ENCODE measurements at places on chromosomes 1 and 21.

DNA sequence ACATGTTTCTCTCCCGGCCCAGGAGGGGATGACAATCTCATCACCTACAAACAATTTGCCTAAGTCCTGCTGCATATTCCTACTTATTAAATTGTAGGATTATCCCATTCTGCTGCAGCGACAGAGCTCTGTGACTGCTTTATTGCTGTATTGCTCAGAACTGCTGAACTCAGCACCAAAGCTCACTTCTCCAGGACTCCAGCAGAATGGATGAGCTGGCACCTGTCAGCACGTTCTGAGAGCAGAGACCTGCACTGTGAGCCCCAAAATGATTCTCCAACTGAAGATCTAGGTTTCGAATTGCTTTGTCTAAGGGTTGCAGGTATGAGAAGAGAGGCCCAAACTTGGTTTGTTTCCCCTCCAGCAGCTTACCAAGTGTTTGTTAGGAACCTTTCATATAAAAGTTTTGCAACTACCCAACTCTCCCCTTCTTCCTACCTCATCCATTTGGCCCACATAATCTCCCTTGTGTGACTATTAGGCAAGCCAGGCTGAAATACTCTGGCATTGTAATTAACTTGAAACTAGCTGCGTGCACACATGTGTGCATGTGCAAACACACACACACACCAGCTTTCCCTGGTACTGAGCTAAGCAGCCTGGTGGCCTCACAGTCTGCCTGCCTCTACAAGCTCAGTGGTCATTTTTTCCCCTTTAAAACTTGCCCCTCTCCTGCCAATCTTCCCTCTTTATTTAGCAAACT is 161.4 kb upstream of the CAMK1G start:
- DNase-seq: no peak

GRCh38 chr1:2310332-2311183 is 80.8 kb downstream of the MORN1 start:
- DNase-seq: no peak

GRCh38 chr1:170791941-170792340 is 128.0 kb downstream of the PRRX1 start:
- no peak for DNase-seq

GRCh38 chr1:230270559-230271281 is 155.4 kb downstream of the PGBD5 start:
- peak; percentile 62 for DNase-seq

DNA sequence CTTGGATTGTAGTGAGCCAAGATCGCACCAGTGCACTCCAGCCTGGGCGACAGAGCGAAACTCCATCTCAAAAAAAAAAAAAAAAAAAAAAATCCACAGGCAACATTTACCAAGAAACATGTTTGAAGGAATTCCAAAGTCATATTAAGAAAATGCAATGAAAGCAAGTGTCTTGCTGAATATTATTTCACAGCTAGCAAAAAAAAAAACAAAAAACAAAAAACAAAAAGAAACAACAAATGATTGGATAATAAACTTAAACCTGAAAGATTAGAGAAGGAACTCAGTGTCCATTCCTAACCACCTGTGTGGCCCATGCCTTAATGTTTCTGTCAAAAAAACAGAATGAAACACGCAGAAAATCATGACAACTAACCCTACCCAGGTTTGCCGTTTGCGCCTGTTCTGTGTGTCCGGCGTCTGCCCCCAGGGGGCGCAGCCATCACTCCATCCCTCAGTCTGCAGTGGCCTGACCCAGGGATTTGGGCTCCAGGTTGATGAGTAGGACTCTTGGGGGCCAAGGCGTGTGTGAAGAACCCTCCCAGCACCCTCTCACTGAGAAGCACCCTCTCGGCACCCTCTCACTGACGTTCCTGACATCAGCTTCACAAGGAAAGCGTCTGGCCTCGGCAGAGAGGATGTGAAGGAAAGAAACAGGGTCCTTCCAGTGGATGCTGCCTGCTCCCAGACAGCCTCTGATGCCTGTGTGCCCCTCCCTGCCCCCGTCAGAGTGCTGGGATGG is 19.2 kb upstream of the PTTG1IP start:
- DNase-seq: peak; percentile 74

DNA sequence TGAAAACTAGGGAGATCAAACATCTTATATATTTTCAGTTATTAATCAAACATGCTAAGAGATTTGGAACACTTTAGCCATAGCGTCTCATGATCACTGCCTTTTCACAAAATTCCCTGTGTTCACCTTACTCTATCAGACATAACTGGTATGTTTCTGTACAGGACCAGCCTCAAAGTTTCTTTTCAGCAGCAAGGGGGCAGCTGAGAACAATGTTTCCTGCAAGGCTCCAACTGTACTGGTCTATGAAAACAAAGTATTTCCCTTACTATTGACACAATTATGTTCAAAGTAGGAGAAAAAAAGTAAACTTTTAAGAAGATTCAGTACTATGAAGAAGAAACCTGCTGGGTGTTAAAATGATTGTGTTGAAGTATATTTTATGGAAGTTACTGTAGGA is 98.5 kb downstream of the ATF6 start:
- no peak for DNase-seq

DNA sequence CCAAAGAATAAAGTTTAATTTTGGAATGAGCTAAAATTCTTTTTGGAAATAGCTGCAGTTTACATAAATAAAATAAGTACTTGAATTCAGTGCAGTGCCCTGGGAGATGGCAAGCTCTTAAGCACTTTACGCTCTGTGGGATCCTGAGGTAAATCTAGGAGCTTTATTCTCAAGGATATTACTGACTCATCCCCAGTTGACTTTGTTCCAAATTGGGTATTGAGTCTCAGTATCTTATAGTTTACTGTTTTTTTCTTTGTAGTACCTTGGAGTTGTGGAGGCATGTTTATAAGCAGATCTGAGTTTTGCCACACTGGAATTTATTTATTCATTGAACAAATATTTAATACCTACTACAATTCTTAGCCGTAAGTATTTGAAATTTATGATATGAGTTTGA is 27.4 kb upstream of the HRNR start:
- DNase-seq: no peak

DNA sequence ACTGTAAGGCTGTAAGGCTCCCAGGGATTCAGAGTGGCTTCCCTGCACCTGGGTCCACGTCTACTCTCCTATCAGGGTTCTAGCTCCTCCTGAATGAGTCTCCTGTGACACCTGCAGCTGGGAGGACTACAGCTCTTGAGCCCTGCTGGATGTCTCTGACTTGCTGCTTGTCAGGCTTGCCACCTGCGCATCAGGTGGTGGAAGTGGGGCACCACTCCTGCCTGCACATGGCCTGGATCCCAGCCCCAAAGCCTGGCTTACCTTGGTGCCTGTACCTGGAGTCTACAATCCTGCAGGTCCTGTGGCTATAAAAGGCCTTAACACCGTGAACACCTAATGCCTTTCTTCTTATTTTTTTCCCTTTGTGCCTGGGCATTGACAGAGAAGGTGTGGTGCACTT is 82.2 kb downstream of the FAM78B start:
- no peak for DNase-seq

DNA sequence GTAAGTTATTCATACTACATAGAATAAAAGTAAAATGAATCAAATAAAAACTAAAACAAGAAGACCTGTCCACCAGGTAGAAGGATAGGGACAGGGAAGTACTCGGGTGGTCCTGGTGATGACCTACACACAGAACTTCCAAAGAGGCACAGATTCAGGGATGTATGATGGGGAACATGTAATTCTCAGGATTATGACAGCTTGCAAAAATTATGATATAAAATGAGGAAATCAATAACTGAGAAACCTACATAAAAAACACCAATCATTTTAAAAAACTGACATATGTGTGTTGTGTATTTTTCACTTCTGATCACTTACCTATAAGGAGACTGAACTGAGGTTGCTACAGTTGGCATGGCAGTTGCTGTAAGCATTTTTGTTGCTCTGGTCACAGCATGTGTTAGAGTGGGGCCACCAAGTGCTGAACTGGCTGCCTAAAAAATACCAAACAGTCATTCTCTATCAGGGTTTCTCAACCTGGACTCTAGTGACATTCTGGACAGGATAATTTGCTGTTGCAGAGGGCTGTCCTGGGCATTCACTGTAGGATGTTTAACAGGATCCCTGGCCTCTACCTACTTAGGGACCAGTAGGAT is 73.8 kb downstream of the USP24 start:
- DNase-seq: no peak

DNA sequence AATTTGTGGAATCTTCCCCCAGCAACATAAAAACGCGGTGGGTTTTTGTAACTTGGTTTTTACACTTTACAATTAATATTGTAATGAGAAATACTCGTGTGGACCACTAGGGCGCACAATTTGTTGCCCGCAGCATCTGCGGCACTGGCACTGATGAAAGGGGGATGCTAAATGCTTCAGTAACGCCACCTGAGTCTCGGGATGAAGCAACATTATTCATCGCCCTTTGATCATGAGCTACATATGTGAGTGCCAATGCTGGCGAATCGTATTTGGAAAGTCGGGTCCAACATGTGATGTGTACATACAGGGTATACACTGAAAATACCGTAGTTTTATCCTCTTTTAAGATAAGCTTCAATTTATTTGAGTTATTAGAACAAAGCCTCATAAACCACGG is 34.2 kb upstream of the COX20 start:
- DNase-seq: peak; percentile 51

- no peak for DNase-seq
Measured at GRCh38 chr21:33157303-33157702, 72.4 kb upstream of the IFNAR2 start.

- DNase-seq: peak; percentile 6
Measured at GRCh38 chr1:22611530-22611947, 24.9 kb upstream of the C1QA start.

DNA sequence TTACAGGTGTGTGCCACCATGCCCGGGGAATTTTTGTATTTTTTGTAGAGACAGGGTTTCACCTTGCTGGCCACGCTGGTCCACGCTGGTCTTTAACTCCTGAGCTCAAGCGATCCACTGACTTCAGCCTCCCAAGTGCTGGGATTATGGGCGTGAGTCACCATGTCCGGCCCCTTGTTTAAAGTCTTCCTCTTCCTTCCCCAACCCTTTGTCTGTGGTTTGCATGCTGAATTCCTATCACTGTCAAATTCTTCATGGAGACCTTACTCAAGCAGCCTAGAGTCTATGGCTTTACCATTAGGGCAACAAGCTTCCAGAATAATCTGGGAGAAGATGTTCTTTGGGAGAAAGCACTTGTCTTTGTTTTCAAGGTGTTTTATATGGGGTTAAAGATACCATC is 34.7 kb downstream of the B3GALT5 start:
- DNase-seq: no peak

DNA sequence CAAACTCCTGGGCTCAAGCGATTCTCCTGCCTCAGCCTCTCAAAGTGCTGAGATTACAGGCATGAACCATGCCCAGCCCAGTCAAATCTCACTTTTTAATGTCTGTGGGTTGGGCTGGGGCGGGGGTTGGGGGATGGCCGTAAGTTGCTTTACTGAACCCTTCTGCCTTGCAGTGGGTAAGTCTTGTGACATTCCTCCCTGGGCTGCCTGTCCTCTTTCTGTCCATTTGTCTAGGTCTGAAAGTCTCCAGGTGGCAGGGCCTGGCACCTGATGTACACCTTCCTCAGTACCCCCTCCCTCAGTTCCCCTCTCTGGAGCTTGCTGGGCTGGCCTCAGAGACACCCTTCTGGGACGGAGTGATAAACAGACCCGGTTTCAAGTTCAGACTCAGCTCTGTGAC is 13.3 kb downstream of the ZNF362 start:
- DNase-seq: no peak

DNA sequence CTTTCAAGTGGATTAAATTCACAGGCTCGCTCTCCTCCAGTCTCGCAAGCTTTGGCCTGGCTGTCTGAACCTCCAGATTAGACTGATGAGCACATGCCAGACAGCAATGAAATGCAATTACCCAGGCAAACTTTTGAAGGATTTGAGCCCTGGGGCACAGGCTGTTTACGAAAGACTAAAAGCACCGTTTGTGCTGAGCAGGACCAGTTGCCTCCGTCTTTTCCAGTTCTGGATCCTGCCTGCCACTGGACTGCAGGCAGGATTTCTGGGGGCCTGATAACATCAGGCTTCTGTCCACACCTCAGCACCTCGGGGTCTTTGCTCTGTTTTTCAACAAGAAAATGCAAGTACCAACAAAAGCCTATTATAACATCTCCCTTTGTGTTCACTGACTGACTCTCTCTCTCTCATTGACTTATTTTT is 145.7 kb downstream of the CLIC6 start:
- DNase-seq: no peak

- DNase-seq: peak; percentile 45
Measured at GRCh38 chr1:36304970-36305914, 926 bp upstream of the SH3D21 start.

DNA sequence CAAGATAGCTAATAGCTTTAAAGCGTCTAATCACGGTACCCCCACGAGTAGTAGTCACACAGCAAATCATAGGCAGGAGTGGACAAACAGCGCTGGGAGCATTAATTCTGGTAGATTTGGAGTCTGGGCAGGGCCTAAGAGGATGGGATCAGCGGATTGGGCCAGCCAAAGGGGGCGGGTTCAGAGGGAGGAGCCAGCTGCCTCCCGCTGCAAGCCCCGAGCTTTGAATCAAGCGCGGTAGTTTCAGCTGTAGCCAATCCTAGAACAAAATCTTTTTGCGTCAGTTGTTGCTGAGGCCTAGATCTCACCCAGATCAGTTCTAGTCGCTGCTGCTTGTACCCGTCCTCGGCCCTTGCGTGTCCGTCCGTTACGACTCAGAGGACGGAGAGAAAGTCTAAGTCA is 576 bp upstream of the NASP start:
- peak; percentile 90 for DNase-seq

- no peak for DNase-seq
Measured at GRCh38 chr1:184368354-184368753, 18.5 kb upstream of the C1orf21 start.

All from stimulated activated naive CD8-positive, alpha-beta T cell treated with anti-CD3 and anti-CD28 coated beads, Interleukin-15, amount 100 ng/mL, for 72 hours (primary cell).